ENCODE measurements at places on chromosomes 6 and 20. TPM values are rescaled to one million over a fixed set of nuclear protein-coding genes. Genes with fewer than 3 reads are reported as not detected.

GRCh38 chr6:80197474-80197873, 91.0 kb downstream of the BCKDHB start:
- peak; percentile 24 for DNase-seq

GRCh38 chr6:115675443-115675842, 385.2 kb downstream of the FRK start:
- no peak for DNase-seq

- DNase-seq: no peak
Measured at GRCh38 chr6:162922563-162923166, 194.9 kb downstream of the PACRG start.

DNA sequence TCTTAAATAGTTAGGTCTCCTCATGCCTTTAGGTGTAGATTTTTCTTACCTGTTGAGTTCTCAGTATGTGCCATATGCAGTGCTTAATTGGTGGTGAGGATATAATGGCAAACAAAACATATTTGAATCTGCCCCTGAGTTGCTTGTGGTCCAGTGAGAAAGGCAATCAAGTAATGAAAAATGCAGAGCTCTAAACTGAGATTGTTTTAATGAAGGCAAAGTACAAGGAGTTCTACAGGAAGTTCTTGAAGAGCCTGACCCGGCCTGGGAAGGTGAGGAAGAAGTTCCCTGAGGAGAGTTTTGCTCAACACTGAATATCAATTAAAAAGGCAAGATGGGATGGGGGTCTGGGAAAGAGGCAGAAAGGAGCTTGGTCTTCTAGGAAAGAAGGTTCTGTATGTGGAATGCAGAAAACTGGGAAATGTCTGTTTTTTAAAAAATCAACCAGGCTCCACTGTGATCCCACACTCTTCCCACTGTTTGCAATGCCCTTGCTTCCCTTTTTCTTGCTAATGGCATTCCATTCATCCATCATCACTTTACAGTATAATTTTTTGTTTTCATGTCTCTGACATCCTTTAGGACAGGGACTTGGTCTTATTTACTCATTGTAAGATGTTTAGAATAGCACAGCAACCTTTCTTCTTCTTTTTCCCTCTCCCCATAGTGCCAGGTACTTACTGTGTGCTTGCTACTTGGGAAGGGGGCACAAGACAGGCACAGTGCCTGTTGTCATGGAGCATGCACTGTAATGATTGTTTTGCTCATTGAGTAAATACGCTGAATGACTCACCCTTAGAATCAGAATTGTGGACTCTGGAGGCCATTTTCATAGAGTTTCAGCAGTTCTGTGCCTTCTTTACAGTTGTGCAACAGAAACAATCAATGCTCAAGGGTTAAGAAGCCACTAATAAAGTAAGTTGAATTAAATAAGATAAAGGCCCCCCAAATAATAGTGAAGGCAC, 64.3 kb downstream of the ANKS1A start:
- no peak for DNase-seq

DNA sequence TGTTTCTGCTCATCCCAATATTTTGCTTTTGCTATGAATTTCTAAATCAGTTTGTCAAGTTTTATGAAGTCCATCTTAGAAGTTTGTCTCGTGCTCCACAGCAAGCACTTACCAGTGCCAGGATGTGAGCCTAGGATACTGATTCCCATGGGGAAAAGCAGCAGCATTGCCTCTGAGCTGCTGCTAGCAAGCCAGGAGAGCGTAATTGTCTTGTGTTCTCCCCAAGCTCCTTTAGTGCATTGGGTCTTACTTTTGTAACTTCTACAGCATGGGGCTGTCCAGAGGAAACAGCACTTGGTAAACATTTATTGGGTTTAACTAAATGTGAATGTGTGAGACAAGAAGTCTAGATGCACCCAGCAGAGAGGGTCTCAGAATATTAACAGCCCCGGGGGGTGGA, 76.1 kb downstream of the RNF182 start:
- no peak for DNase-seq

DNA sequence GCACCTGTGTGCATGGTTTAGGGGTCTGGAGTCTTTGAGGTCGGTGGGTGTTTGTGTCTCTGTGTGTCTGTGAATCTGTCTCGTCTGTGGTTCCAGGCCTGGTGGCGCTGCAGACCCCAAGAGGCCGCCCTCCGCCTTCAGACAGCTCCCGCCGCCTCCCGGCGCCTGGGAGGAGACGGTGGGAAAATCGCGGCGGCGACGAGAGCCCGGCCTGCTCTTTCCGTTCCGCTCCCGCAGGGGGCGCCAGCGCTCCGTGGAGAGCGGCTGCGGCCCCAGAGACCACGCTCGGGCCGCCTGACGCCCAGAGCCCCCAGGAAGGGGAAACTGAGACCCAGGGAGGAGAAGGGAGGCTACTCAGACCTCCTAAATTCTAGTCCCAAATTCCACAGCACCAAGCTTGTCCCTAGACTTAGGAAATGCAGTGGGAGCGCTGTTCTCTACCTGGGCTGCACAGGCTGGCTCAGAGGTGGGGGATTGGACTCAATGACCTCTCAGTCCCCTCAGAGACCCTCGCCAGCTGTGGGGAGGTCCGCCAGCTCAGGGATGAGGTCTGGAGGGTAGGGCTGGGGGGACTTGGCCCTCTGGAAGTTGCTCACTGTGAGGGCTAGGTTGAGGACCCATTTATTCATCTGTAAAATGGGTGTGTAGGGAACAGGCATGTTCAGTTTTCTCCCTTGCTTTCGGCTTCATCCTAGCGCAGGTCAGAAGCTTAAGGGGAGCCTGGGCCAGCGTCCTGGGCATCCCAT, 36.9 kb upstream of the BLCAP start:
- DNase-seq: peak; percentile 44

GRCh38 chr6:1590580-1590979, 19.1 kb upstream of the FOXC1 start:
- DNase-seq: no peak

GRCh38 chr6:36150283-36150682, 20.0 kb downstream of the MAPK13 start:
- no peak for DNase-seq

- peak; percentile 19 for DNase-seq
Measured at GRCh38 chr6:64012351-64013001, 376.9 kb downstream of the PHF3 start.

- DNase-seq: no peak
Measured at GRCh38 chr20:55530763-55531162, 474.6 kb downstream of the CBLN4 start.

DNA sequence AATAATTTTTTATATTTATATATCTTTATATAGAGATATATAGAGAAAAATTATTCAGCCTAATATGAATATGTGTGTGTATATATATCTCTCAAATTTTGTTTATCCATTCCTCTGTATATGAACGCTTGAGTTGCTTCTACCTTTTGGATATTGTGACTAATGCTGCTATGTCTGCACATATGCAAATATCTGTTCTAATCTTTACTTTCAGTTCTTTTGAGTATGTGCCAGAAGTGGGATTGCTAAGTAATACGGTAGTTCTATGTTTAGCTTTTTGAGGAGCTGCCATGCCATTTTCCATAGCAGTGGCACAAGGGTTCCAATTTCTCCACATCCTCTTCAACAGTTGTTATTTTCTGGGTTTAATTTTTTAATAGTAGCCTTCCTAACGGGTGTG, 72.8 kb upstream of the CEP85L start:
- no peak for DNase-seq

- DNase-seq: no peak
Measured at GRCh38 chr6:158488065-158488464, 71.8 kb upstream of the TMEM181 start.

DNA sequence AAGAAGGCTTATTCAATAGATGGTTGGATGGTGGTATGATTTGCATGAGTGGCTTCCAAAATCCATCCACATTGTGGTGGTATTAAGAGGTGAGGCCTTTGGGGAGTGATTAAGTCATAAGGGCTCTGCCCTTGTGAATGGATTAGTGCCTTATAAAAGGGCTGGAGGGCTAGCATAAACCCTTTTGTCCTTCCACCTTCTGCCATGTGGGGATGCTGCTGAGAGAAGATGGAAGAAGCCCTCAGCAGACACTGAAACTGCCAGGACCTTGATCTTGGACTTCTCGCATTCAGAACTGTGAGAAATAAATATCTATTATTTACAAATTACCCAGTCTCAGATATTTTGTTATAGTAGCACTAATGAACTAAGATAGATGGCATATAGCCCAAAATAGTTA, 27.8 kb upstream of the SRPK1 start:
- DNase-seq: no peak

GRCh38 chr20:31894980-31895675, 24.7 kb downstream of the TTLL9 start:
- peak; percentile 19 for DNase-seq

DNA sequence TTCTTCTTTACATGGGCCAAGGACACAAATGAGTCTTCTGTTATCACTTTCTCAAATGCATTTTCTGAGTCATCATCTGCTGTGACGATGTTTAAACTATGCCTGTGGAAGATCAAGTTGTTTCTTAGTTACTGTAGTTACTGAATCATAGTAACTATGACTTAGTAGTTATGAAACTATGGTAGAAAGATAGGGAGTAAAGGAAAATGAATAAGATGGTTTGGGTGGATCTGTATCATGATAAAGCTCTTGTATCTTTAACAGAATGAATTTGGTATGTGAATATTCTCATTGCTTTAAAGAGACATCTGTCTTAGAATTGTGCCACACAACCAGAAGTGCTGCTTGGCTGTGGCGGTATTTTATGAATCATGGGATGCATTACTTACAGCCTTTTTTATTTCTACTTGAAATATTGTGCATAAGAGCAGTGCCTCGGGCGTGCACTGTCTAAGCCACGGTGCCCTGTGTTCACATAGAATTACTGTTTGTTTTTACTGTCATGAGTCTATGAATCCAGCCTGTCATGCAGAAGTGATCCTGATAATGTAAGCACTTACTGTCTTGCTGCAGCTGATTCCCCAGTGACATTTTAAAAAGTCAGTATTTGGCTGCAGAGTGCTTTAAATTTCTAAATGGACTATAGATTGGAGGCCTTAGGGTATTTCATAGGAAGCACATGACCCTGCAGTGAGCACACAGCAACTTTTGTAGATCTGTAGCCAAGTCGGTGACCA, 215.2 kb downstream of the TMEM242 start:
- DNase-seq: no peak

DNA sequence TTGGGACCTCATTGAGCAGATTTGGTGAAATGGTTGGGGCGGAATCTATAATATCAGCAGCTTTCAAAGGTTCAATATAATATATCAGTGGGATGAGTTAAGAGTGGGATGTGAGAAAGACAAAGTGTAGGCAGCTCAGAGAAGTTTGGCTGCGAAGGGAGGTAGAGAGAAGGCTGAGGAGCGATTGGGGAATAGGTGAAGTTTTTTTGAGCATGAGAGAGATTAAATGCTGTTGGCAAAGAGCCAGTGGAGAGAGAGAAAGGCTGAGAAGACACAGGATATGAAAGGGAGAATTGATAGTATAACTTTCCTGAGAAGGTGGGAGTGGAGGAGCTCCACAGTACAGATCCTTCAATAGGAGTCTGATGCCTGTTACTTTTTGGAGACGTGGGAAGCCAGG, 12.1 kb upstream of the SERINC3 start:
- no peak for DNase-seq

PRL gene
- 0.54 TPM for total RNA-seq

DZANK1 gene
- 3.6 TPM for total RNA-seq

ARHGAP40 gene
- total RNA-seq: not detected

PRDM13 gene
- total RNA-seq: 4.7 TPM

MBOAT1 gene
- total RNA-seq: 7.7 TPM

MAFB gene
- 4.0 TPM for total RNA-seq

FAM210B gene
- total RNA-seq: 22.0 TPM

All from cerebellum (tissue), 4 donors.